MG63 (cell line): ENCODE measurements at places on chromosomes 11 and 22. TPM values are rescaled to one million over a fixed set of nuclear protein-coding genes. Genes with fewer than 3 reads are reported as not detected.

DNA sequence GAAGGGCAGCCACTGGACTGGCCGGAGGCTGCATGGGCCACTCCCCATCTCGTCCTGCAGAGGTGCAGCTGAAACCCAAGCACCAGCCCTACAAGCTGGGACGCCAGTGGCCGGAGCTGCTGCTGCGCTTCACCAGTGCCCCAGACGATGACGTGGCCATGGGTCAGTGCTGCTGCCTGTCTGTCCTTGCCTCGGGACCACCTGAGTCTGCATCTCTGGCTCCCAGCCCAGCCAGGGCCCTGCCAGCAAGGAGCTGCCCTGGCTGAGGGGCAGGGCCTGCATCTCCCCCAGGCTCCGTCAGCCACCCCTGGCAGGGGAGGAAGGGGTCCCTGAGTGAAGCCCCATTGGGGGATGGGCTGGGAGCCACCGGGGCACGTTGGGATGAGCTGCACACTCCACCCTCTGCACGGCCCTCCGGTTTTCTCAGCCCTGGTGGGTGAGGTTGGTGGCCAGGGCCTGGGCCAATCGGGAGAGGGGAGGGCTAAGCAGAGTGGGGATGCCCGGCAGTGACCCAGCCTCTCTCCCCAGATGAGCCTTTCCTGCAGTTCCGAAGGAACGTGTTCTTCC lies 7.2 kb downstream of the FRMD8 start:
- no peak for DNase-seq

DNA sequence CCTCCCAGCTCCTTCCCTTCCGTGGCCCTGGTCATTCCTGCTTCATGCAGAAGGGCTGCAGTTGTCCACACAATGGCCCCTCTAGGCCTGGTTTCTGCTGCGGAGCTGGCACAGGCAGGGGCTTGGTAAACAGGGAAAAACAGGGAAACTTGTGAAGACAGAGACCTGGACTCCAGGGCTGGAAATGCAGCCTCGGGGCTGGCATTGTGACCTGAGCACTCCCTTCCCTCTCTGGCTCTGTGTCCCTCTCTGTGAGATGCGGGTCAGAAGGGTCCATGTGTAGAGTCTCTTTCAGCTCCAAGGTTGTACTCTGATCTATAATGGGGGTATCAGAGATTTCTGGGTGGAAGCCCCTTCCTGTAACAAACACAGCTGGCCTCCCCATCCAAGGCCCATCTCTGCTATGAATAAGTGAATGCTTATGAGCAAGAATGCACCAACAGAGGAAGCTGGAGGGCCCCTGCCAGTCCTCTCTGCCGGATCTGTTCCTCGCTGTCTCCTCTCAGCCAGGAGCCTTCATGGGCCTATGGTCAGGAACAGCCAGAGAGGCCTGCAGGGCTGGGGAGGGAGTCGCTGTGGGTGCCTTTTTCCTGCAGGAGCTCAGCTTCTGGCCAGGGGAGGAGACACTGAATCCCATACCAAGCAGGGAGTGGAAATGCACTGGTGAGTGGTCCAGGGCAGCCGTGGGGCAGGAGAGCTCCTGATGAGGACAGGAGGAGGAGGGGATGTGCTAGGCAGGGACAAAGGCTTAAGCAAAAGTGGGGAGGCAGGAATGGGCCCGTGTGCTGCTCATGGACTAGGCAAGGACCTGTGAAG lies 6.7 kb upstream of the DERL3 start:
- DNase-seq: no peak

GRCh38 chr22:30718491-30718890 lies 23.8 kb downstream of the OSBP2 start:
- DNase-seq: no peak

GRCh38 chr11:47466201-47466600 lies 17.3 kb upstream of the RAPSN start:
- no peak for DNase-seq

DNA sequence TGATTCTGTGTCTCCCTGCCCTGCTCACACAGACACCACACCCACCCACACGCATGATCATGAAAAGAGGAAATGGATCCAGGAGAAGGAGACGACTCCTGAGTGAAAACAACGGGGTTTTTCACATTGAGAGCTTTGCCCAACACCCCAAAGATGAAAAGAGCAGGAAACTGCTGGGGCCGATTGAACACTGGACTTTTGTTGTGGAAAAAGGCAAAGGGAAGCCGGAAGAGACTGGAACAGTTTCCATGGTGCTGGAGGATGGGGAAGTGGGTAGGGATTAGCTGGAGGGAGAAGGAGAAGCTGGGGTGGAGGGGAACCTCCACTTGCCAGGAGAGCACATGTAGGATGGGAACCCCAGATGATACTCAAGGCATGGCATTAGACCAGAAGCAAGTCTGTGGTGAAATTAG lies 5.2 kb upstream of the SLC43A3 start:
- no peak for DNase-seq

DNA sequence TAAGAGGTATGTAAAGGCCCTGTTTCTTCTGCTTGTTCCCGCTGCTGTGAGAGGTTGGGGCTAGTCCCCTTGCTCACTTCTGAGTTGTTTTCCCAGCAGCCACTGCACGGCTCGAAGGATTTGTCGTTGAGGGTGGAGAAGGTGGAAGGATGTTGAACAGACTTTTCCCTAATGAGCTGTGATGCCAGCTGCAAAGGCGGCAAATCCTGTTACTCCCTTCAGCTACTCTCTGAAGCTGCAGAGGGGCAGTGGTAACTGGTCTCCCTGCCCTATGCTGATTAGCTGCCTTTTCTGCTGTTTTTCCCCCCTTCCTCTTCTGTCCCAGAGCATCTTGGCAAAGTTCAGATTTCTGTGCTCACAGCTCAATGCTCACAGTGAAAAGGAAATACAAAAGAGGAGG lies 90.4 kb upstream of the SLC25A18 start:
- DNase-seq: no peak

DNA sequence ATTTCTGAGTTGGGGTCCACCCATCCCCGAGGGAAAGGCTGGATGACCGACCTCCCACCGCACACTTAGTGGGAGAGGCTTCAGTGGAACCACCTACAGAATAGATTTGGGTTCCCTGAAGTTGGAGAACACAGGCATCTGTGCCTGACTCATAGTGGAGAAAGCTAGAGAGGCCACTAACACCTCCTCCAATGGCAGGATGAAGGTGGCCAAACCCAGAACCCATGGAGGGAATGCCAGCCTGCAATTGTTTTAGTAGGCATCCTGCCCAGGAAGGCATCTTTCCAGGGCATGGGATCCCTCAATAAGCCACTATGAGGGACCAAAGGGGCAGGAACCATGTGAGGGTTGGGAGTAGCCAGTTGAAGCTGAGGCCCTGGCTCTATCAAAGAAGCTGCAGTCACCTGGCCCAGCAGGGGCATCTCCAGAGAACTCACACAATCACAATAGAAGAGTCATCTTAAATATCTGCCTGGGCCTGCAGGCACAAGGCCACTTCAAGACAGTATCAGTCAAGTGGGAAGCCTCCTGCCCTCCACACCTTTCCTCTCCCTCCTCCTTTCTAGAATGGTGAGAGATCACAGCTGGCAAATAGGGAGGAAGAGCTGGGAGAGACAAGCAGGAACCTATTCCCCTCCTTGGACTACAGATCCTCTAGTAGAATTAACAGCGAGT lies 124.1 kb upstream of the CSNK2A3 start:
- DNase-seq: peak; percentile 66

GRCh38 chr11:104219096-104219495 lies 55.1 kb upstream of the PDGFD start:
- peak; percentile 36 for DNase-seq

GRCh38 chr11:76670485-76671236 lies at the start of gene LRRC32:
Gene LRRC32, minus strand, starts transcription at chr11:76670747. Its CDS starts 4,793 bp downstream, at chr11:76665954.
- DNase-seq: no peak

- DNase-seq: peak; percentile 2
These were observed 423.0 kb downstream of the DYNC2H1 start for GRCh38 chr11:103532133-103532788.

- DNase-seq: no peak
These were observed 73.7 kb downstream of the PRCP start for GRCh38 chr11:82826526-82826925.

GRCh38 chr22:31363885-31364465 lies 17.8 kb upstream of the PATZ1 start:
- peak; percentile 7 for DNase-seq

GRCh38 chr11:110479108-110480101 lies 49.7 kb downstream of the FDX1 start:
- peak; percentile 10 for DNase-seq

DNA sequence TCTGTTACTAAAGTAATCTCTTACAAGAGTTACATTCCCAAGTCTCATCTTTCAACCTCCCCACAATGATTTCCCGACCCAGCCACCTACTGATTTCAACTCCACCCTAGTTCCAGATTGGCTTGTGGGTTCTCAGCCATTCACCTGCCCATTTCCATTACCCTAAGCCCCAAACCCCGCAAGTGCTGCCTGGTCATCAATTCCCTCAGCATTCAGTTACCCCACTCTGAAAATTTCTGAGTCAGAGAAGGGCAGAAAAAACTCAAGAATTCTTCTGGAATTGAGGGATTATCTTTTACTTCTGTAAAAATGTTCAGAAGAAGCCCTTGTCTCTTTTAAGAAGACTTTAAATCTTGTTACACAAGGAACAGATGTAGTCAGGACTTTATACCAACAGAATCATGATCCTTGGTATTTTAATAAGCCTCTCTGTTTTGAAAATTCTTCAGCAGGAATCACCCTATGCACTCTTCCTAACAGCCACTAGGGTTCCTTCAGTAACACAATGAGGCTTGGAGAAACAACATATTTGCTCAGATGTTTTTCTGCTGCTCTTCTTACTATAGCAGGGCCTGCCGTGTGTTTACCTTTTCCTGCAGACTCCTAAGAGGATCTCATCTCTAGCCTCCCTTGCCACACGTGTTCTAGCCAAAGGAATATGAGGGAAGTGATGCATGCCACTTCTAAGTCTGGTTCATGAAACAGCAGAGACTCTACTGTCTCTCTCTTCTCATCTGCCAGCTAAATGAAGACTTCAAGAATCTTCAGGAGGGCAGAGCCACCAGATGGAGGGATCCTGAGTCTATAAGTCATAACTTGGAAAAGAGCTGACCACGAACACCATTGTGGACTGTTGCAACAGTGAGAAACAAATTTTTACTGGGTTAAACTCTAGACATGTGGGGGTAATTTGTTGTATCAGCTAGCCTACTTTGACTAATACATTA lies 29.3 kb upstream of the PAMR1 start:
- DNase-seq: no peak

GRCh38 chr11:10990160-10990559 lies 132.3 kb upstream of the ZBED5 start:
- peak; percentile 14 for DNase-seq

DNA sequence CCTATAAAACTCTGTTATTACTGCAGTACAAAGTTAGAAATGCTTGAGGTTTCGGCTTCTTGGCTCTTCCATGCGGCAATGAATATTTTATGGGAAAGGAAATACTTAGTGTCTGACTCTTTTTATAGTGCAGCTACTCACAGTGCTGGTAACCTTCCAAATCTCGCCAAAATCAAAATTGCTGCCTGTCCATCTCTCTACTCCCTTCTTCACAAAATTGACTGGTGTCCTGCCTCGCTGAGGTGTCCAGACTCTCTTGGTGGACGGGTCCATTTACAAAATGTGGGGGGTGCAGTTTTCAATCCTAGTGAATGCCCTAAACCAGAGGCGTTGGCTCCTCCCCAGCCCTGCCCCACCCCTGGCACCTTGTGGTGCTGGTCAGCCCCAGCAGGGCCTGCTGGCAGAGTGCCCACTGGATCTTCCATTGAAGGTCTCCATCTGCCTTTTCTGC lies 73.5 kb downstream of the ZBTB16 start:
- DNase-seq: peak; percentile 71

- peak; percentile 89 for DNase-seq
These were observed 116.5 kb upstream of the NAV2 start for GRCh38 chr11:19595840-19596751.

DNA sequence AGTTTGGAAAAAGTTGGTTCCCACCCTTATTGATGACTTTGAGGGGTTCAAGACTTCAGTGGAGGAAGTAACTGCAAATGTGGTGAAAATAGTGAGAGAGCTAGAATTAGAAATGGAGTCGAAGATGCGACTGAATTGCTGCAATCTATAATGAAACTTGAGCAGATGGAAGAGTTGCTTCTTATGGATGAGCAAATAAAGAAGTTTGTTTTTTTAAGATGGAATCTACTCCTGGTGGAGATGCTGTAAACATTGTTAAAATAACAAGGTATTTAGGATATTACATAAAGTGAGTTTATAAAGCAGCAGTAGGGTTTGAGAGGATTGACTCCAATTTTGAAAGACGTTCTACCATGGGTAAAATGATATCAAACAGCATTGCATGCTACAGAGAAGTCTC lies 64.2 kb upstream of the GRK2 start:
- DNase-seq: no peak

DNA sequence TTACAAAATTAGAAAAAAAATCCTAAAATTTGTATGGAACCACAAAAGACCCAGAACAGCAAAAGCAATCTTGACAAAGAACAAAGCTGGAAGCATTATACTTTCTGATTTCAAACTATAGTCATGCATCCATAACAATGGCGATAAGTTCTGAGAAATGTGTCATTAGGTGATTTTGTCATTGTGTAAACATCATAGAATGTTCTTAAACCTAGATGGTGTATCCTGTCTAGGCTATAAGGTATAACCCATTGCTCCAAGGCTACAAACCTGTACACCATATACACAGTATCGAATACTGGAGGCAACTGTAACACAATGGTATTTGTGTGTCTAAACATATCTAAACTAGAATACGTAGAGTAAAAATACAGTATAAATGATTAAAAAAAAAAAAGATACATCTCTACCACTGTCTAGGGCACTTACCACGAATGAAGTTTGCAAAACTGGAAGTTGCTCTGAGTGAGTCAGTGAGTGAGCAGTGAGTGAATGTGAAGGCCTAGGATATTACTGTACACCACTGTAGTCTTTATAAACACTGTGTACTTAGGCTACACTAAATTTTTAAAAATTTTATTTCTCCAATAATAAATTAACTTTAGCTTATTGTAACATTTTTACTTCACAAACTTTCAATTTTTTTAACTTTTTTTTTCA lies 18.1 kb upstream of the SC5D start:
- DNase-seq: no peak

DNA sequence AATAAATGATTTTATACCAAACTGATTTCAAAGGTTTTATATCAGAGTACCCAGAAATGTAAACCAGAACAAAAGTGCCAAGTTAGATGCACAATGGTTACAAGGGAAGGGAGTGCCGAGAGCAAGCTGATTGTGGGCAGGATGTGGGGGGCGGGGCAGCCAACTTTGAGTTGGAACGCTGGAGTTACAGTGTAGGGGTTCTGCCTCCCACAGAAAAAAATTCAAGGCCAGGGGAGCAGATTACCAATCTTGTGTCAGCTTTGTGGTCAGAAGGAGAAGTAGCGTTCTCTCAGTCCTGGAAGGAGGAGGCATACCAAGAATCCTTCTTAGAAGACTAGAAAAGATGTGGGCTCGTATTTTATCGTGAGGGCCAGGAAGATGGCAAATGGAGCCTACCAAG lies 15.9 kb upstream of the POU2AF2 start:
- DNase-seq: no peak

GRCh38 chr11:104462341-104462740 lies 298.4 kb upstream of the PDGFD start:
- DNase-seq: peak; percentile 7

GRCh38 chr22:29469755-29470154 lies 10.3 kb upstream of the NEFH start:
- DNase-seq: no peak

The OR52A1 gene
- not detected in 2 replicates for total RNA-seq

The GAB4 gene
- not detected in 2 replicates for total RNA-seq

The GPR83 gene
- total RNA-seq: not detected in 2 replicates

The IGLL1 gene
- total RNA-seq: not detected in 2 replicates

The DERL3 gene
- 0.42 and 0.72 TPM in 2 replicates for total RNA-seq

The FRMD8 gene
- 25.9 and 44.1 TPM in 2 replicates for total RNA-seq

The SOX6 gene
- total RNA-seq: not detected in 2 replicates

The THRSP gene
- total RNA-seq: 0.63 TPM in 1 of 2 replicates, not detected in the other
